ENCODE measurements at places on chromosomes 12 and 14.

DNA sequence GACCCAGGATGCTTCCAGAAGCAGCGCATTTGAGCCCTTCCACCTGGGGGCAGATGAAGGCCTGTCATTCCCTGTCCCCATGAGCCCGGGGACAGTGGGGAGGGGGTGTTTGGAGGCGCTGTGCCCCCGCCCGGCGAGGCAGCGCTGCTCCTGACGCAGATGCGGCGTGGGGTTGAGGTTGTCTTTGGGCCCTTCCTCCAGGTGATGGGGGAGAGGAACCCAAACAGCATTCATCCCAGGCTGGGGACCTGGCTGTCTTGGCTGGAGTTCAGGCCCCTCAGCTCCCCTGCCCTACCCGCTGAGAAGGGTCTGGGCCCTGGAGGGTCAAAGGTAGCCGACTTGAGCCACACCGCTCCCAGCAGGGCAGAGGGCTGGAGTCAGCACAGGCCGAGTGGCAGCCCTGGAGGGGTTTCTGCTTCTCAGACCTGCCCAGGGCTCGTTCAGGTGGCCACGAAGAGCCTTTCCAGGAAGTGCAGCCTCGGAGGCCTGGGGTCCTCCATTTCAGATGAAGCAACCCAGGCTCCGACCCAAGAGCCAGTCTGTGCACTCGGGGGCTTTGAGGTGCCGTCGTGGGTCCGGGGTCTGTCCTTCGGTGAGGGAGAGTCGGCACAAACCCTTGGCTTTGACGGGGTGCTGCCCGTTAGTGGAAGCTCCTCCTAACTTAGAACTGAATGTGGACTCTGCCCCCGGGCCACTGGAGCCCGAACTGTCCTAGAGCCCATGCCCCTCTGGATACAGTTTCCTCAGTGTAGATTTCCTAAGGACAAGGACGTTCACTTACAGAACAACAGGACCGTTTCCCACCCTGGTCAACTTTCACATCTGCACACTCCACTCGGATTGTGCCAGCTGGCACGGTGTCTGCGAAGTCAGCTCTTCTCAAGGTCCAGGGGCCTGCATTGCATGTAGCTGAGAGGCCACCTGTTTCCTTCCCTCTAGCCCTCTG, 16.1 kb downstream of the ACADS start:
- peak; percentile 41 for DNase-seq

DNA sequence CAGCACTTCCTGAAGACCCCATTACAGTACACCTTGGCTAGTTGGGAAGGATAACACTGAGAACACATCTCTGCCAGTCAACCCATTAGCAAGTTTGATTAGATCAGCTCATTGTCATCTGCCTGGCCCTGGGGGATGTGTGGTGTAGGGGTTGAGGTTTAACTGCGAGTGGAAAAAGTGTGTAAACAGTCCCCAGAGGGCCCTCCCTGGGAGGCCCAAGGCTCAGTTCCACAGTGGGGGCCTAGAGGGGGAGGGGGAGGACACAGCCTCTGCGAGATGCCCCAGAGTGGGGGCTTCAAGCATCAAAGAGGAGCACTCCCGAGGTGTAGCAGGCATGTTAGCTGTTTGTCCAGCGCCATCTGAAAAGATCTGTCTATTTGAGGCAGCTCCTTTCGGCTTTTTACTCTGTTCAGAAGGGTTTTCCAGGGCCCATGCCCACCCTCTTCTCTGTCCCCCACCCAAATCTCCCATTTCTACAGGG, 344 bp downstream of the LPAR5 start:
- DNase-seq, result no peak

DNA sequence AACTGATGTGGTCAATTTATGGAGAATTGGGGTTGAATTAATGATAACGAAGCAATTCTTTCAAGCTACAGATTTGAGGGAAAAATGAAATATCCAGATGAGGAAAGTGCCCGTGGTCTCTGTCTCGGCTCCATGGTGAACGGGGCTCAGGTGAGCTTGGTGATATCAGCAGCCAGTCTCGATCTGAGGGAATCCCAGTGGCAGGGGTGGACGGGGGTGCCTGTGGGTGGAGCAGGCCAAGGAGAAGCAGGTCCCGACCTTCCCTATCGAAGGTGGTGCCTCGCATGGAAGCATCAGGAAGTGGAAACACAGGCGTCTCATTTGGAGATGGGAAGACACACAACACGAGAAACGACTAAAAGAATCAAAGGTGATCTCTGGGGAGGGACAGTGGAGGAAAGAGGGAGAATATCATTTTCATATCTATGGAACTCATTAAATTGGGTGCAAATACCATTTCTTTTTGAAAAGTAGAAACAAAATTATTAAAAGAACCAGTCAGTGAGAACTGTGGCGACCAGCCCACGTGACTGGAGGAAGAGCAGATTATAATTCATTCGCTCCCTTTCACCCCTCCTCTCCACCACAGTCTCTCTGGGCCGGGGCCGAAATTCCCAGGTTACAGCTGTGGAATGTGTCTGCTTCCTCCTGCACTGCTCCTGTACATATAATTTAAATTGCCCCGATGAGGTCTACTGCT, 354.3 kb upstream of the SFSWAP start:
- DNase-seq, result no peak

- peak; percentile 100 for DNase-seq
Observed at GRCh38 chr14:94593749-94594431, 12.7 kb downstream of the SERPINA5 start.

DNA sequence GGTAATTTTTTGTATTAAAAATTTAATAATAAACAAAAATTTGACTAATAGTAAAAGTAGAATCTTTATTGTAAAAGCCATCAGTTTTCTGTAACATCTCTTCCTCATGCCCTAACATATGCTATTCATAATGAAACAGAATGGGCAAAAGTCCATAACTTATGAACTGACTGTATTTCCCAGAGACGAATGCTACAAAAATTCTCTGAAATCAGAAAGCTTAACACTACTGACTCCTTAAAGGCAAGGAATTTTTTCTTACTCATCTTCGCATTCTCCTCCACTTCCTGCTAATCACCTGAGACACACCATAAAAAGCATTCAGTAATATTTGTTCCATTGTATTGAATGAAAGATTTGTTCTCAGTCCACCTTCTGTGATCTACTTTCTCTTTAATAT, 17.6 kb downstream of the MON2 start:
- DNase-seq, result no peak

DNA sequence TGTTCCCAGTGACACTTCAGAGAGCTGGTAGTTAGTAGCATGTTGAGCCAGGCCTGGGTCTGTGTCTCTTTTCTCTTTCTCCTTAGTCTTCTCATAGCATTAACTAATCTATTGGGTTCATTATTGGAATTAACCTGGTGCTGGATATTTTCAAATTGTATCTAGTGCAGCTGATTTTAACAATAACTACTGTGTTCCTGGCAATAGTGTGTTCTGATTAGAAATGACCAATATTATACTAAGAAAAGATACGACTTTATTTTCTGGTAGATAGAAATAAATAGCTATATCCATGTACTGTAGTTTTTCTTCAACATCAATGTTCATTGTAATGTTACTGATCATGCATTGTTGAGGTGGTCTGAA, 3.0 kb downstream of the FOS start:
- DNase-seq, result no peak

DNA sequence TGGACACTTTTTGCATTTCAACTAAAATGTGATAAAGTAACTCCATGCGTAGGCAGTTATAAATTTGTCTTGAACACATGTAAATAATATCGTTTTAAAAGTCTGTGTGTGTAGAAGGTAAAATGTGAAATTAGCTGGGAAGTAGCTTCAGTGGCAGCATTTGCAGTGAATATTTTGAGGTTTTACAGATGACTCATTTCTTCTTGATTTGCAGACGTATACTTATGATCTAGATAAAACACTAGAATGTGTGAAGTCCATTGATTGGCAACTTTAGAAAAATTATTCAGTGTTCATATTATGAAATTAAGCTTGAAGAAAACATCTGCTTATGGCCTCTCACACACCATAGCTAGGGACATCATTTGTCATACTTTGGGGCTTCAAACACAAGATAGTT, 788.6 kb upstream of the NOVA1 start:
- no peak for DNase-seq

GRCh38 chr14:70700955-70701585, 59.4 kb downstream of the TTC9 start:
- no peak for DNase-seq

DNA sequence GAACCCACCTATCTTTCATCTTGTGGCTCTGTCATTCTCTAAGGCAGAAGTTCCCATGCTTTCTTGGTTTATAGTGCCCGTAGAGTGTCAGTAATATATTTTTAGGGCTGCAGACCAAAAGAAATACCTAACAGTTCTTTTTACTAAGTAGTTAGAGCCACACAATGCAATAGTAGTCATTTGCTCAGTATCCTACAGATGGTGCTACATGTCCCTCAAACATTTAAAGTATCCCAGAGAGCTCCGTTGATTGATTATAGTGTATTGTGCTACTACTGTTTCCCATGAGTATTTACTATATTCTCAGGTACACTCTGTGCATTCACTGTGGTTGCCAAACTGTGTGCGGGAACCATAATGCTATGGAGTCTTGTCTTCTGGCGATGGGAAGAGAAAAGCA, 4.7 kb upstream of the PLBD1 start:
- DNase-seq, result no peak
